Metanephros (tissue), 2 donors: ENCODE measurements at places on chromosomes 3 and 15. TPM values are rescaled to one million over a fixed set of nuclear protein-coding genes. Genes with fewer than 3 reads are reported as not detected.

ISG20 gene
- 6.2 TPM for total RNA-seq

ARPP21 gene
- total RNA-seq, result 15.0 TPM

GOLGA8G gene
- not detected for total RNA-seq

SHQ1 gene
- total RNA-seq, result 28.8 TPM

EXD1 gene
- not detected for total RNA-seq

CCPG1 gene
- 31.6 TPM for total RNA-seq

AKAP13 gene
- 155 TPM for total RNA-seq

MEX3B gene
- 16.7 TPM for total RNA-seq

PLCB2 gene
- total RNA-seq, result 14.3 TPM

GP5 gene
- total RNA-seq, result 1.6 TPM

GADL1 gene
- total RNA-seq, result 6.2 TPM

CACNA1D gene
- 47.9 TPM for total RNA-seq

B3GNT5 gene
- total RNA-seq, result 12.5 TPM

ATP13A5 gene
- total RNA-seq, result not detected

CYP19A1 gene
- total RNA-seq, result not detected

CCDC39 gene
- not detected for total RNA-seq

ELL3 gene
- total RNA-seq, result 3.6 TPM

DGKG gene
- 2.3 TPM for total RNA-seq

GAP43 gene
- total RNA-seq, result 1.1 TPM

ZNF609 gene
- total RNA-seq, result 30.2 TPM

FOXL2 gene
- not detected for total RNA-seq

NISCH gene
- total RNA-seq, result 117 TPM

KBTBD8 gene
- total RNA-seq, result 1.7 TPM
